DMS79 (cell line): ENCODE measurements at places on chromosomes 3 and 15.

DNA sequence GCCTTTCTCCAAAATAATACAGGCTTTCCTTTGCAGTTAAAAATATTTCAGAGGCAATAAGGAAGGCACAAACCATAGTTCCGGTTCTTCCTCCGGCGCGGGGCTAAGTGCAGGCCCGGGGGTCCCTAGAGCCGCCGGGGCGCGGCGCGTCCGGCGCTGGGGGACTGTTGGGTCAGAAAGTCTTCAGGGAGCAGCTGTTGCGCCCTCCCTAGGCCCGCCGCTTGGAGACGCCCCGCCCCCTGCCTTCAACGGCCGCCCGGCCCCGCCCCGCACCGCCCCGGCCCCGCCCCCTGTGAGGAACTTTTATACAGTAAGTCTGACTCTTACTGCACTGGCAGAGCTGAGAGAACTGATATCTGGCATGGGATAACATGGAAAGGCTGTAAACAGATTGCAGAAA is 283.1 kb upstream of the ARL6 start:
- DNase-seq, result no peak

DNA sequence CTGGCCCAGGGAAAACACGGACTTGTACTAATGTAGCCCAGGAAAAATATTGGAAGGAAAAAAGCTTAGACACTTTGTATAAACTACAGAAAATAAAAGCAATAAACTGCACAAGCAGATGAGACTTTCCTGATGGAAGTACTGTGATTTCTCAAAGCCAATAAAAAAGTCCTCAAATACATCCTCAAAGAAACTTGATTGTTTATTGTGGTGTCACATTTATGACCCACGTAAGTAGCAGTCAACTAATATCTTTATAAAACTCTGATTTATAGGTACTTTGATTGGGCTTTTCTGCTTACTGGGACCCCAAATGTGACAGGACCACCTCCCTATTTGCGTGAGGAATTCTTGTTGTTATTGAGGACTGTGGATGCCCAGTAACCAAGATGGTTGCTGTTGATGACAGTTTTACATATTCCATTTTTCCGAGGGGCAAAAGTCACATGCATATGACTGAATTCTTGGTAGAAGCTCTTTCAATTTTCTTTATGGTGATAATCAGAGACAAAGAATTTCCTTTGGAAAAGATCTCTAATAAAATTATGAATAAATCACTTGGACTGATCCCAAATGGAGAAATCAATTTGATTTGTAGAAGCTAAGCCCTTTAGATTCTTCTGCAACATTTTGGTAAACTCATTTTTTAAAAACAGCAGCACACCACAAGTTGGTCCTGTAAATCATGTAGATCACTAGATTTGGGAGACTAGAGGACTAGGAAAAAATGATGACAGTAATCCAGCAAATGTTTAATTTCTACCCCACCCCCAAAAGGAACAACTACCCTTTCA is 159.0 kb upstream of the TSC22D2 start:
- DNase-seq, result no peak

DNA sequence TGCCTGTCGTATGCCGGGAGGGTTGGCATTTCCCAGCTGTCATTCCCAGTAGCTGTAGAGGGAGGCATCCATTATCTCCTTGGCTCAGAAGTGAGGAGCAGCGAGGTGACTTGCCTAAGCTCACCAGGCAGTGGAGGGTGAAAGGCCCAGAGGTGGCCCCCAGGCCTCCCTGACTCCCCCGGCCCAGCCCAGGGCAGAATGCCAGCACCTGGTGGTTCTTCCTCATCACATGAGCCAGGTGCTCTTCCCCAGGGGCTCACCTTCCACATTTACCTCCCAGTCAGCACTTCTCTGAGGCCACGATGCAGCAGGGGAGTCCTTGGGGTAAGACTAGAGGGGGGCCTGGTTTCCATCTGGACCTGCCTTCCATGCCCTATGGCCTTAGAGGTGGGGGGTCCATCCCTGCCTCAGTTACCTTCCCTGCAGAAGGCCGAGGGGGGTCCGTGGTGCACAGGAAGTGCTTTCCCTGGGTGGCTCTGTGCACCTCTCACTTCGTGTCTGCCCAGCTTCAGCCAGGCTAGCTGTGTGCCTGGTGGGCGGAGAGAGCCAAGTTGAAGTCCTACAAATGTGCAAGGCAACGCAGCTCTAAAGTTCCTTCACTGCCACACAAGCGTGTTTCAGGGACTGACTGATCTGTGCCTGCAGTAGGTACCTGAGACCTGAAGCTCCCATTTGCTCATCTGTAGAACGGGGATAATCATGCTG is 70.3 kb upstream of the PLXNA1 start:
- no peak for DNase-seq

- DNase-seq, result no peak
These were observed 12.5 kb downstream of the GASK1A start for GRCh38 chr3:42991341-42992315.

- no peak for DNase-seq
These were observed 495.9 kb upstream of the NAALADL2 start for GRCh38 chr3:174363256-174363655.

GRCh38 chr15:90449206-90449735 is 61.2 kb downstream of the IQGAP1 start:
- DNase-seq, result no peak

GRCh38 chr3:178304758-178305467 is 231.3 kb upstream of the KCNMB2 start:
- no peak for DNase-seq

- no peak for DNase-seq
These were observed 6.9 kb downstream of the KNL1 start for GRCh38 chr15:40600956-40601355.

GRCh38 chr15:81244306-81244705 is 47.6 kb downstream of the IL16 start:
- DNase-seq, result no peak

DNA sequence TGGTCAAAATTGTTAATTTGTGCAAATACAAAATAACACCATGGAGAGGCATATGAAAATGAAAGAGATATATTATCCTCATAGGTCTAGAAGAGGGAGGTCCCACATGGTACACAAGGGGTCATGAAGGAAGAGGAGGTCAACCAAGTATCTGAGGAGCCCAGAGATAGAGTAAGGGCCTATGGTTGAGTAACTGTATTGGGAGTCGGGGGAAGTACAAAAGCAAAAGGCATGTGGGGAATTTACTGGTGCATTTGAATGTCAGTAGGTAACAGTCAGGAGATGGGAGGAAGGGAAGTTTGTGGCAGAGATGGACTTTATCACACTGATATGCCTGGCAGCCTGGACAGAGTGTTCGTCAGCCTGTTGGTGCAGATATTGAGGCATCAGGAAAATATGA is 1113.7 kb downstream of the OTOL1 start:
- DNase-seq, result no peak

DNA sequence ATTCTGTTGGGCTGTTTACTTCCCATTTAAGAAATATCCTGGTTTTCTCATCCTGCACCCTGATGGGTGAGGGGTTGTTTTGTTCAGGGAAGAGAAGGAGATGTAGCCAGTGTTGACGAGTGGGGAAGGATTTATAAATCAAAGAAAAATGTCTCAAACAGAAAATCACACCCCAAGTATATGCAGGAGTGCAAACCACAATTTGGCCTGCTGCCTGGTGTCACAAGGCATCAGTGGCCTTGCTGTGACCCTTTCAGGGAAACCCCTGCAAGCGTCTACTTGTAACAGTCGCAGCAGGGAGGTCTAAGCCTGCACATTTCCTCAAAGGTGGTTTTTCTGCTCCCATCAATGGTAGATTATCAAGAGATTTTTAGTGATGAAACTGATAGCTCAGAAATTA is 132.6 kb upstream of the LRRN1 start:
- DNase-seq, result no peak

GRCh38 chr3:50415816-50416215 is 56.5 kb upstream of the TMEM115 start:
- DNase-seq, result no peak

DNA sequence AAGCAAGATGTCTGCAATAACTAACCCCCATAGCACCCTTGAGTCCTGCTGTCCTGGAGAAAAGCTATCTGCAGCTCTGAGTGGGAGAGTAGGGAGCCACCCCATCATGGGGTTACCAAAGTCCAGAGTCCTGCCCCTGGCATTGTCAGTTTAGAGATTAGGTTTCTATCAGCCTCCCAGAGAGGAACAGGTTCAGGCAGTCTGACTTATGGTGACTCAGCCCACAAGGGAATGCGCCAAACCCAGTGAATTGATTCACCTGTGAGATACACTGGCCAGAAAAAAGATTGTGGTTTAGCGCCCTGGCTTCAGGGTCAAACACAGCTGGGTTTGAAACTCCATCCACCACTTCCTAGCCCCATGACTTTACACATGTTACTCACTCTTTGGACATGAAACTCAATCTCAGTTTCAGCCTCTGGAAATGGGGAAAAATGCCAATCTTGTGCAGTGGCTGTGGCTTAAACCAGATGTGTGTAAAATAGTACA is 263.6 kb upstream of the HES1 start:
- DNase-seq, result no peak

- DNase-seq, result no peak
These were observed 495.8 kb downstream of the GABRG3 start for GRCh38 chr15:27466758-27467157.

DNA sequence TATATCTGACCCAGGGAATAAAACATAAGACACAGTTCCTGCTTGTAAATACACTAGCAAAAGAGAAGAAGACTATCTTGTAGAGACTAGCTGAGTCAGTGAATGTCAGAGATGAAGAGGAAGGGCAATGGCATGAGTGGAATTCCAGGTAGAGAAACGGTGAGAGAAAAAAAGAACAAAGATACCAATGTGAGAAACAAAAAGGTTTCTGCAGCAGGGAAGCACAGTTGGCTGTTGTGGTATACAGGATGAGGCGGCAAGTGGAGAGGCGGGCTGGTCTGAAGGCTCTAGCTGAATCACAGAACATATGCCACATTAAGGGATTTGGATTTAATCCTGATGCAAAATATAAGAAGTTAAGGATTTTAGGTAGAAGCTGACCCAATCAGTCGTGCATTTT is 17.1 kb upstream of the TASOR start:
- no peak for DNase-seq

GRCh38 chr15:58069008-58069407 is 3.5 kb upstream of the ALDH1A2 start:
- no peak for DNase-seq

DNA sequence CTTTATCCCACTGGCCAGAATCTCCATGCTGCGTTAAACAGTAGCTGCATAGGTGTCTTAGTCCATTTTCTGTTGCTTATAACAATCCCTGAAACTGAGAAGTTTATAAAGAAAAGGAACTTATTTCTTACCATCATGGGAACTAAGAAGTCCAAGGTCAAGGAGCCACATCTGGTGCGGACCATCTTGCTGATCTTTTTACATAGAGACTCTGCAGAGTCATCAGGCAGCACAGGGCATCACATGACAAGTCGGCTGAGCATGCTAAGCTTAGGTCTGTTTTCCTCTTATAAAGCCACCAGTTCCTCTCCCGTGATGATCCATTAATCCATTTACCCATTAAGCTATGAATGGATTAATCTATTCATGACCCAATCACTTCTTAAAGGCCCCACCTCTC is 22.4 kb upstream of the FAM174B start:
- DNase-seq, result no peak

DNA sequence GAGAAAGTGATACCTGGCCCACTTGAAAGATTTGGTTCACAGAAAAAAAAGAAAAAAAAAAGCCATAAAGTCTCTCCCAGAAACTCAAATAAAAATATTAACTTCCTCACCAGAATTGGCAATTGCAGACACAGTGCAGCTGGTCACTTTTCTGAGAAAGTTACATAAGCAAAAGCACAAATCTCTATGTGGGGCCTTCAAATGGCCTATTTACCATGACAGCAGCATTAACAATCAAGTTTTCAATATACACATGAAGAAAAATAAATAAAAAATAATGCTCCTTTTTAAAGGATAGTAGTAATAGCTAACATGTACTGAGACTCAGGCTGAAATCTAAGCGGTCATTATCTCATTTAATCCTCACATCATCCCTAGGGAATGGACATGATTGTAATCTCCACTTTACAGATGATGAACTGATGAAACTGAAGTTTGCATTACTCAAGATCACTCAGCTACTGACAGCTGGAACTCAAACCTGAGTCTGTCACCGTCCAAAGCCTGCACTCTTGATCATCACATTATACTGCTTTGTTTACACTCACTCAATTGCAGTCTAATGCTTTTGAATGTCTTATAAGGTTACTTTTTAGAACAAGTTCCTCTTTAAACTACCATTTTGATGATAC is 3.3 kb downstream of the NPTN start:
- no peak for DNase-seq

DNA sequence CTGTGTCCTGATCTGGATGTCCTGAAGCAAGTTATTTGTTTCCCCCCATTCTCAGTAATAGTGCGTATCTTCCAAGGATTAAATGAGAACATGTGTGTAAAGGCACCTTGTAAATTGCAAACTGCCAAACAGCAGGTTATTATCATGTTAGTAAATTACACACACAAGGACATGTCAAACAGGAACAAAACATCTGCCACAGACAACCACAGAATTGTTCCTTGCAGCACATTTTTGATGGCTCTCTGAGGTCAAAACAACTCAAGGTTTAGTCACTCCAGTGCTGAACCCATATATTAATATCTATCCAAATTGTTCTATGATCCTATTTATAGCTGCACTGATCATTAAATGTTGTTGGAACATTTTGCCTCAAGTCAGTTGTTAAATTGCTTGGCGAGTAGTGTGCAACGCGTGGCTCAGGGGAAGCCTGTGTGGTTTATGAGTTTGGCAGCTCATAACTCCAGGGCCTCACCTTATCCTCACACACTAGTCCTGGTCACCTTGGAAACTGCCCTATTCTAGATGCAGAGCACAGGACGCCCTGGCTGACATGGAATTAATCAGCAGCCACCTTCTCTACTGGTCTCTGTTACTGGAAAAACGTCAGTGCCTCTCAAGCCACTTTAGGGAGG is 46.3 kb upstream of the CDV3 start:
- peak; percentile 36 for DNase-seq

- no peak for DNase-seq
These were observed 5.2 kb downstream of the ANXA2 start for GRCh38 chr15:60392601-60392985.

DNA sequence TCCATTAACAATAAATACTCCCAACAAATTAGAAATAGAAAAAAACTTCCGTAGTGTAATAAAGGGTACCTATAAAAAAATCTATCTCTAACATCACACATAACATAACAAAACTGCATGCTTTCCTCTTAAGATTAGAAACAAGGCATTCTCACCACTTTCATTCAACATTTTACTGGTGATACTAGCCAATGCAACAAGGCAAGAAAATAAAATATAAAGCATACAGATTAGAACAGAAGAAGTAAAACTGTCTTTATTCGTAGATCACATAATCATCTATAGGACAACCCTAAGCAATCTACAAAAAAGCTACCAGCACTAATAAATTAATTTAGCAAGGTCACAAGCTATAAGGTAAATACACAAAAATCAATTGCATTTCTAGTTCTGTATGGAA is 107.1 kb downstream of the PLD1 start:
- DNase-seq, result no peak

- no peak for DNase-seq
These were observed 3.0 kb downstream of the MEIS2 start for GRCh38 chr15:37097144-37097919.

GRCh38 chr3:195110647-195111318 is 160.2 kb downstream of the XXYLT1 start:
- DNase-seq, result no peak
